ENCODE measurements at places on chromosomes 13 and 19.

DNA sequence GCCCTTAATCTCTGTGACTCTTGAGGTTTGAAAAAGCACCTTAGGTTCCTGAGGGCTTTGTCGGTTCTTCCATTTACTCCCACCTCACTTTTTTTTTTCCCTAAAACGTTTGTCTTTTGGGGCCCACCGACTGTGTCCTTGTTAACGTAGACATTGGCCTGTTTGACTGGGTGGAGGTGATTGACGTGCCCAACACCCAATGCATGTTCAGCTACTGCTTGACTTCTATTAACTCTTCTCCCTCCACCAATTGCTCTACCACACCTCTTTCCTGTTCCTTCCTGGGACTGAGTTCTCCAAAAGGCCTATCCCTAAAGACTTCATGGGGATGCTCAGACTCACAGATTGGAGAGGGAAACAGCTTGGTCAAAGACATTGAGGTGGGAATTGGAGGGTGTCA lies 17.3 kb downstream of the CKM start:
- DNase-seq = no peak

DNA sequence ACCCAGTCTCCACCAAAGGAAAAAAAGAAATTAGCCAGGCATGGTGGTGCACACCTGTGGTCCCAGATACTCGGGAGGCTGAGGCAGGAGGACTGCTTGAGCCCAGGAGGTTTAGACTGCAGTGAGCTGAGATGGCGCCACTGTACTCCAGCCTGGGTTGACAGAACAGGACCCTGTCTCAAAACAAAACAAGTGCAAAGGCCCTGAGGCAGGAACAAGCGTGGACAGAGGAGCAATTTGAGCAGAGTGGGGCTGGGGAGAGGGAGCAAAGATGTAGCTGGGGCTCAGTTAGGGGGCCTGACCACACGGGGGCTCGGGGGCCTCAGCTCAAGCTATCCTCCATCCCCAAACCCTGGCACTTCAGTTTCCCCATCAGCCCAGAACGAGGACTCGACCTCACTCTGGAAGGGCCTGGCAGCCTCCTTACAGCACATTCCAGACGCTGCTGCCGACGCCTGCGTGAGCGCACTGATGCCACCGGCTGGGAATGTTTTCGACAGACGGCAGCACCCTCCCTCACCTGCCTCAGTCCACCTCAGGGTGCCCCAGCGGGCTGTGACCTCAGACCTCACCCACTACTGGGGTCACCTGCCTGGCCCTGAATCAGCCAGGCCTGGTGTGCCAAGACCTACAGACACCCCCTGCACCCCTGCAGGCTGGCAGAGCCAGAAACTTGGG lies 1.8 kb upstream of the POLRMT start:
- DNase-seq = no peak

- DNase-seq = no peak
Measured at GRCh38 chr13:114025405-114025713, 51.5 kb upstream of the C13orf46 start.

GRCh38 chr13:73000027-73000674 lies 58.7 kb upstream of the KLF5 start:
- DNase-seq = no peak

DNA sequence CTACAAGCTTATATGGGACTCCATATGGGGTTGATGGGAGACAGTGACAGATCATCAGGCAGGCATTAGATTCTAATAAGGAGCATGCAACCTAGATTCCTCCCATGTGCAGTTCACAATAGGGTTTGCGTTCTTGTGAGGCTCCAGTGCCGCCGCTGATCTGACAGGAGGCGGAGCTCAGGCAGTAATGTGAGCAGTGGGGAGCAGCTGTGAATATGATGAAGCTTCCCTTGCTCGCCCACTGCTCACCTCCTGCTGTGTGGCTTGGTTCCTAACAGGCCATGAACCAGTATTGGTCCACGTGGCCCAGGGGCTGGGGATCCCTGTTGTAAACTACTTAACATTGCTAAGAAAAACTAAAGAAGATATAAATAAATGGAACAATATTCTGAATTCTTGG lies 378.4 kb downstream of the KCNRG start:
- DNase-seq = peak; percentile 11

DNA sequence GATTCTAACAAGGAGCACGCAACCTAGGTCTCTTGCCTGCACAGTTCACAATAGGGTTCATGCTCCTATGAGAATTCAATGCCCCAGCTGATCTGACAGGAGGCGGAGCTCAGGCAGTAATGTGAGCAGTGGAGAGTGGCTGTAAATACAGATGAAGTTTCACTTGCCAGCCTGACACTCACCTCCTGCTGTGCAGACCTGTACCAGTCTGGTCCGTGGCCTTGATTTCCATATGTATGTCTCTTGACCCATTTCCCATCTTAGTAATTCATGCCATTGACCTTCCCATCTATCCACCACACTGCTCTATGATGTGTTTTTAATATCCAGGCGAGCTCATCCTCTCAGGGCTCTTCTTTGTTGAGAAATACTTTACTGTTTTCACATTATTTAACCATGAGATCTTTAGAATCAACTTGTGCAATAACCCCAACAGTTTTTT lies 95.2 kb downstream of the LRCH1 start:
- no peak for DNase-seq

- no peak for DNase-seq
Measured at GRCh38 chr19:17510220-17510993, 1.0 kb upstream of the PGLS start.

GRCh38 chr13:91564396-91564795 lies 166.0 kb downstream of the GPC5 start:
- DNase-seq = peak; percentile 9

DNA sequence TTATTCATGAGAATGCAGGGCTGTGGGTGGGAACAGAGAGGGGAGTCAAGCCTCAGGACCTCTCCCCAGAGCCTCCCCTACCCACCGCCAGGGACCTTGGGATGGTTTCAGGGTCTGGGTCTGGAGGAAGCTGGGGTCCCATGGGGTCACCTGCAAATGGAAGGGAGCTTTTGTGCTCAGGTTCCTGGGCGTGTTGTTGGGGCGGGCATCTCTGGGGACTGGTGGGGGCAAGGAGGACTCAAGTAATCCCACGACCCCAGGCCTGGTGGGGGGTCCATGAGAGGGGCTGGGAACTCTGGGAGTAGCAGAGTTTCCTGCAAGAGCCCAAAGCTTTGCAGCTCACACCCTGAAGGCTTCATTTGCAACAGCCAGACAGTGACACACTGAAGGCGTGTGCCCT lies 60.2 kb downstream of the UNC13A start:
- no peak for DNase-seq

GRCh38 chr13:28548468-28548867 lies 53.5 kb upstream of the FLT1 start:
- no peak for DNase-seq

DNA sequence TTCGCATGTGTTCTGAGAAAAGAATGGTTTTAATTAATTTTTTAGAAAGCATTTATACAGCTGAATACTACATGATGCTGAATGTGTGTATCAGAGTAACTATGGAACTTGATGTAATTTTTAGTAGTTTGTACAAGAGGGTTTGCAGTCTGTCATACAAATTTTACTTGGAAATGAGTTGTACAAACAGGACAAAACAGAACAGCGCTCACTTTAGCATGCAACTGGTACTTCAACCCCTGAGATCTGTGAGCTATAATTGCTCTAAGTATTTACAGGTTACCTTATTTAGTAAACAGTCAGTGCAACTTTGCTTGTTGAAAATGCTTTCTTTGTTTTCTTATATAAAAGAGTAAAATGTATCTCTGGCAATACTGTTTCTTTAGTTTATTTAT lies 706 bp downstream of the TNFRSF19 start:
- DNase-seq = no peak

- DNase-seq = no peak
Measured at GRCh38 chr13:99477493-99477892, 23.8 kb upstream of the TM9SF2 start.

Data from NCI-H2081 treated with DMSO at 0.1 percent for 48 hours (cell line).